Neural progenitor cell (in vitro differentiated cells): ENCODE measurements at places on chromosomes 12 and 14. TPM values are rescaled to one million over a fixed set of nuclear protein-coding genes. Genes with fewer than 3 reads are reported as not detected.
A peak's percentile ranks its signal among the peaks of the same experiment; 100 is the strongest.

DNA sequence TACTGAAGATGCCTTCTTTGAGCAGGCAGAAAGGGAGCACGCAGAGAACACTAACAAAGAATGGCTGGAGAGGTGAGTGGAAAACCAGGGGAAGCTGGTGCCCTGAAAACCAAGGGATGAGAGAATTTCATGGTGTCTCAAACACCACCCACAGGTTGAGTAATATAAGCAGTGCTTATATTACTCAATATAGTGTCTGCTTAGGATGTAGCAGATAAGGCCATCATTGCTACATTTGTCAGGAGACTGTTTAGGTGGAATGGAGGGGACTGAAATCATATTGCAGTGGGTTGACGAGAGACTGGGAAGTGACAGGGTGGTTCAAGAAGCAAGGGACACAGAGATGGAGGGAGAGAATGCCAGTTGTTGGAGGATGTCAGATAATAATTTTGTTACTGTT, 20.6 kb downstream of the PKP2 start:
- no peaks in the 10 kb centered on the region for H3K36me3 ChIP-seq
- H3K27me3 ChIP-seq, result no peaks in the 10 kb centered on the region
- H3K4me3 ChIP-seq, result no peak overlapping the region
- DNase-seq, result no peak
- H3K4me1 ChIP-seq, result peaks cover 3% of the 10 kb centered on the region

DNA sequence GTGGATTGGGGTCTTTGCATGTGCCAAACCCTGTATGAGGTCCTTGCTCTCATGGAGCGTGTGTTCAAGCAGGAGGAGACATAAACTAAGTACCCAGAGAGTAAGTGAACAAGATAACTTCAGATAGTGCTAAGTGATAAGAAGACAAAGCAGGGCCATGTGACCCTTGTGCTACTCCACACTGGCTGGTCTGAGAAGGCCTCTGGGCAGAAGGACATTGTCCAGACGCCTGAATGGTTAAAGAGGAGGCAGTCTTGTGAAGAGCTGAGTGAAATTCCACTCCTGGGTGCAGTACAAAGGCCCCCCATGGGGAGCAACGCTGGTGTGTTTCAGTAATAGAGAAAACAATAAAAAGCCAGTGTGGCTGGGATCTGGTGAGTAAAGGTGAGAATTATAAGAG, 93.3 kb upstream of the RIC8B start:
- no peak overlapping the region for H3K4me3 ChIP-seq
- peaks cover 22% of the 10 kb centered on the region for H3K4me1 ChIP-seq
- DNase-seq, result peak; percentile 16
- H3K27ac ChIP-seq, result no peak overlapping the region

DNA sequence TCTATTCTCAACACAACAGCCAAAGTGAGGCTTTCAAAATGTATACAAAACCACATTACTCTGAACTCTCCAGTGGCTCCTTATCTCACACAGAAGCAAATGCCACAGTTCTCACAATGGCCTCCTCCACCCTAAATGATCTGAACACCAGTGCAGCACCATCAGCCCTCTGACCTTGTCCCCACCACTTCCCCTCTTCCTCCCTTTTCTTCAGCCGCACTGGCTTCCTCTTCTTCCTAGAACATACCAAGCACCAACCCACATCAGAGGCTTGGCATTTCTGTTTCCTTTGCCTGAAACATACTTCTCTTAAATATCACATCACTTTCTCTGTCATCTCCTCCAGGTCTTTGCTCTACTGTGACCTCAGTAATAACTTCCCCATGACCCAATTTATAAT, 66.3 kb downstream of the GPR135 start:
- H3K27ac ChIP-seq, result no peak overlapping the region
- H3K36me3 ChIP-seq, result no peaks in the 10 kb centered on the region
- no peaks in the 10 kb centered on the region for H3K4me1 ChIP-seq
- no peak overlapping the region for H3K4me3 ChIP-seq

- no peak overlapping the region for H3K4me3 ChIP-seq
- no peaks in the 10 kb centered on the region for H3K27me3 ChIP-seq
- no peaks in the 10 kb centered on the region for H3K36me3 ChIP-seq
Measured at GRCh38 chr12:46523863-46524770, 151.5 kb upstream of the SLC38A2 start.

DNA sequence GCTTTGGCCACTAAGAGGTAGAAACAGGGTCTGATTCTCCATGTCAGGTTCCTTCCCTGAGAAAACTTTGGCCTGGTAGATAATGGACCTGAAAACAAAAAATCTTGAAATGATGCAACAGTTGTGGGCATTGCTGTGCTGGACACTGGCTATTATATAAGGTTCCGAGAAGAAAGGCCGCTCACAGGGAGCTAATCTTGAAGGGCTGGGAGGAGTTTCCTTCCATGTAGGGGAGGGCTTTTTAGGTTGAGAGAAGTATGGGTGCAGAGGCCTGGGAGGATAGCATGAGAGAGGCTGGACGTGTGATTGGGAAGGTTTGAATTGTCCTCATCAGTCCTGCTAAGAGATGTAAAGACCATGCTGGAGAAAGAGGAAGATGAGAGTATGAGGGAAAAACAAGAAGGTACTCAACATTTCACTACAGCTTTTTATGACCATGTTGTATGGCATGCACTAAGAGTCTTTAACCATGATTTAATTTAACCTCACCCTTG, 11.6 kb downstream of the LRRK2 start:
- no peak overlapping the region for H3K27ac ChIP-seq
- no peaks in the 10 kb centered on the region for H3K4me1 ChIP-seq
- no peaks in the 10 kb centered on the region for H3K36me3 ChIP-seq
- H3K4me3 ChIP-seq, result no peak overlapping the region
- H3K27me3 ChIP-seq, result no peaks in the 10 kb centered on the region

DNA sequence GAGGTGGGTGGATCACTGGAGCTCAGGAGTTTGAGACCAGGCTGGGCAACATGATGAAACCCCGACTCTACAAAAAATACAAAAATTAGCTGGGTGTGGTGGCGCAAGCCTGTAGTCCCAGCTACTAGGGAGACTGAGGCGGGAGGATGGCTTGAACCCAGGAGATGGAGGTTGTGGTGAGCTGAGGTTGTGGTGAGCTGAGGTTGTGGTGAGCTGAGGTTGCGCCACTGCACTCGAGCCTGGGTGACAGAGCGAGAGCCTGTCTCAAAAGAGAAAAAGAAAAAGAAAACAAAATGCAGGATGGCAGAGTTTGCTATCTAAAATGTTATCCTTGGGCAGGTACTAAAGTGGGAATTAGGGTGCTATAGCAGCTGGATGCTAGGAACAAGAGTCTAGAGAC, 10.8 kb upstream of the GPRC5A start:
- no peak for DNase-seq
- no peak overlapping the region for H3K4me3 ChIP-seq
- H3K27ac ChIP-seq, result no peak overlapping the region

GRCh38 chr12:111064982-111065381, 144.6 kb upstream of the MYL2 start:
- H3K4me3 ChIP-seq, result no peak overlapping the region
- no peak for DNase-seq
- H3K4me1 ChIP-seq, result peaks cover 9% of the 10 kb centered on the region
- H3K27me3 ChIP-seq, result no peaks in the 10 kb centered on the region
- no peaks in the 10 kb centered on the region for H3K36me3 ChIP-seq
- H3K27ac ChIP-seq, result no peak overlapping the region

The SLC5A8 gene
- not detected in 2 replicates for total RNA-seq

The PPTC7 gene
- total RNA-seq, result 9.1 and 11.2 TPM in 2 replicates
